Caco-2 (cell line): ENCODE measurements at places on chromosomes 5 and 9. TPM values are rescaled to one million over a fixed set of nuclear protein-coding genes. Genes with fewer than 3 reads are reported as not detected.

MRPL41 gene
- 44.2 and 48.6 TPM in 2 replicates for total RNA-seq

DNA sequence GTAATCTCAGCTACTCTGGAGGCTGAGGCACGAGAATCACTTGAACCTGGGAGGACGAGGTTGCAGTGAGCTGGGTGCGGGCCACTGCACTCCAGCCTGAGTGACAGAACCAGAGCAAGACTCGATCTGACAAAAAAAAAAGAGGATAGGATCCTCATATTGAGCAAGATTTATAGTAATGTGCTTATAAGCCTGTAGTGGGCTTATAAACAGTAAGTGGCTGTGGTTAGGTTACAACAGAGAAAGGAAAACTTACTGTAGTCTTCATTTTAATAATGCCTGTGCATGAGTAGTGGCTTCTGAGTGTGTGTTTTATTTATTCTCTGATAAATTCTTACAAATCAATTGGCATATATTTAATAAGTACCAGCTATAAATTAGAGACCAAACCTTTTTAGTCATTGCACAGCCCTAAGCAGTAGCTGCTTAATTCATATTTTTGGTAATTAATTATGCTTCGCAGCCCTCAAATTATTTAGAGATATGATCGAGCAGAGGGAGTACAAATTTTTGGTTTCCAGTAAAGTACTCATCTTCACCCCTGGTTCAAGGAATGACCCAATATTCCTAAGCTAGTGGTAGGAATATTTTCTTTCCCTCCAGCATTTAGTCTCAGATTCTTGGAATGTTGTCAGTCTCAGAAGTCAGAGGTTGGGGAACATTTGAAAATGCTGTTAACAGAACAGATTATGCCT lies 73.8 kb upstream of the KLF9 start:
- no peaks in the 10 kb centered on the region for H3K4me1 ChIP-seq
- no peaks in the 10 kb centered on the region for H3K36me3 ChIP-seq

- no peaks in the 10 kb centered on the region for H3K27me3 ChIP-seq
- H3K4me1 ChIP-seq: no peaks in the 10 kb centered on the region
- no peaks in the 10 kb centered on the region for H3K36me3 ChIP-seq
- H3K4me3 ChIP-seq: no peak overlapping the region
- no peak overlapping the region for H3K27ac ChIP-seq
Measured at GRCh38 chr9:90070056-90070455, 465.2 kb downstream of the GADD45G start.

GRCh38 chr5:107100121-107100520 lies 570.6 kb downstream of the EFNA5 start:
- H3K36me3 ChIP-seq: no peaks in the 10 kb centered on the region
- H3K27me3 ChIP-seq: no peaks in the 10 kb centered on the region
- no peak overlapping the region for H3K4me3 ChIP-seq
- H3K4me1 ChIP-seq: no peaks in the 10 kb centered on the region
- DNase-seq: no peak

LURAP1L gene
- total RNA-seq: 0.58 TPM in 1 of 2 replicates, not detected in the other
